Astrocyte of the hippocampus (primary cell): ENCODE measurements at places on chromosomes 3 and 15.

DNA sequence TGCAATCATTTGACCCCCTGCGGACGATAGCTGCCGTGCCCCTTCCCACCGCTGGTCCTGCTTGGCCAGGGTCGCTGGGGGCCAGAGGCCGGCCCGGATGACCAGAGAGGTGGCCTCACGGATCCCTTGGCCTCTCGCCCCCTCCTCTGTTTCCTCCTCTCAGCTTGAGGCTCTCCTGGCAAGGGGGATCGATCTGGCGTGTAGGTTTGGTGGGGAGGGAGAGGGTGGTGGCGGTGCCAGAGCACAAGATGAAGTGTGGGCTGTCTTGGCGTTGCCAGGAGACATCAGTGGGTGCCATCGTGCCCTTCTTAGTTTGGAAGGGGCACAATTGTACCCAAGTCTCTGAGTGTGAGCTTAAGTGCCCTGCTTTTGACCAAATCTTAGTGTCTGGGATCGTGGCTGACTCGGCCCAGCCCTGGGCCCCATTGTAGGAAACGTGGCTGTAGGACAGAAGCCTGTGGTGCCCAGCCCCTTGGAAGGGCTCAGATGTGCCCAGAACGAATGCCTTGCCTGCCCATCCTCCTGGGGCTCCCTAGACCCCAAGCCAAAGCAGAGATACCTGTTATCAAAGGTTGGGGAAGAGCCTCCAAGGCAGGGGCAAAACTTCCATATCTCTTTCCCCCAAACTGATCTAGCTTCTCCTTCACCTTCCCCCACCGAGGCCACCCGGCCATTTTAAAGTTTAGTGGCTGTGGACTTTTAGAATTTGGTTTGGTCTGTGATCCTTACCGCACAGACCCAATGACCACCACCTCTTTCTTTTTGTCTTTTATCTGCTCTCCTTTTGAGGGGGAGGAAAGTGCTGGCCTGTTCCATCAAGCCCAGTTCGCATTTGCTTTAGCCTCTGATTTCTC is 14.4 kb downstream of the NR2F2 start:
- DNase-seq = no peak

DNA sequence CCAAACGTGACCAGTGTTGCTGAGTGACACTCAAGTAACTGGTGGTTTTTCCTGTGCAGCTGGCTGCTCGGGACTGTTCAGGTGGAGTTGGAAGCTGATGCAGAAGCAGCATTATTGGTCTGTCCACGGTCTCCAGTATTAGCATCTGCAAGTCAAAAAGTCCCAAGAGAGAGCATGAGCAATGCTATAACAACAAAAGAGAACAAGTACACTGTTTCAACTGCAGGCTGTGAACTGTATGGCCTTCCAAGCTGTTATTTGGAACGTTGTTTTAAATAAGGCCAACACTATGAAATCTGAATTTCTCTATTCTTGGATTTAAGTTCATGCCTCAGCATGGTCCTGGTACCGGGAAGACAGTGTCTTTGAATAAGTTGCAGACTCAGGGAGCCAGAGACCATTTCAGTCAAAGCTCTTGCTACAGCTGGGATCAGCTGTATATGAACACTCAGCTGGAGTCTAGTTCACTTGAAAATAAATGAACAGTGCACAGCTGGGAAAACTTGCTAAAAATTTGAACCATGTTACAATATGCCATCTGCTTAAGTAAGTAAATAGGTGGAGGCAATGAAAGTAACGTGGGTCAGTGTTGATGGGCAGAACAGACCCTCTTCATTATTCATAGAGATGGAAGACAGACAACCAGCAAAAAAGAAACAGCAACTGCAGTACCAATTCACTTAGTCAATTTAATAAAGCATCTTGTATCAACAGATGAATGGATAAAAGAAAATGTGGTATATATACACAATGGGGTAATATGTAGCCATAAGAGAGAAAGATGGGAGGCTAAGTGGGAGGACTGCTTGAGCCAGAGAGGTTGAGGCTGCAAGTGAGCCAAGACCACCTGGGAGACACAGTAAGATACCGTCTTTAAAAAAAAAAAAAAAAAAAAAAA is 45.1 kb downstream of the NR1I2 start:
- no peak for DNase-seq

DNA sequence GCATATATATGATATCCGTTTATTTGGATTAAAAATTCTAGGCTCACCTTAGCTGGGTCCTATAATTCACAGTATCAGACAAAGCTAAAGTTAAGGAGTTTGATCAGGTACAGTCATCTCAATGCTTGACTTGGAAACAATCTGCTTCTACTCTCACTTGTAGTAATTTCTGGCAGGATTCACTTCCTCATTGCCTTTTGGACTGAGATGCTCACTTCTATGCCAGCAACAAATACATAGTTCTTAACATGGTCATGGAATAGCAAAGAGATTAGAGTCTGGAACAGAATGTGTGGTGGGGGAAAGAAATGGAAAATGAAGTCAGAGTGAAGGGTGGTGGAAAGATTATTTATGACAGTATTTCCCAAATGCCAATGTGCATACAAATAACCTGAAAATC is 693.6 kb downstream of the CADM2 start:
- DNase-seq = peak; percentile 13

- no peak for DNase-seq
These were observed 5.6 kb upstream of the SRPRB start for GRCh38 chr3:133799794-133800585.

DNA sequence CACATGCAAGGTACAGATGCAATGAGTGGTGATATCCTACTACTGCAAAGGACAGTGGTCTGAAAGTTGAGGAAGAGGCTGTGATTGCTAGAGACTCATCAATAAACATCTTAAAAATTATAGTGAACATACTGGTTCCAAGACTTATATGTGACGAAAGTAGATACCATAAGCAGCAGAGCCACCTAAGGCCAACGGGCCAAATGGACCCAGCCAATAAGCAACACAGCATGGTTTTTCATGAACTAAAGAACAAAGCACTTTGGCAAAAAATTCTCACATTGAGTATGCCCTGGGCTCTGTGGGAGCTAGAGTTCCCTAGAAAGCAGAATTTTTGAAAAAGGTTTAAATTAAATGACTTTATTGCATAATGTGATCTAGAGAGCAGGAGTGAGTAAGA is 272.1 kb downstream of the SI start:
- no peak for DNase-seq

- no peak for DNase-seq
These were observed 138.2 kb upstream of the ZNF385D start for GRCh38 chr3:21889166-21889565.

GRCh38 chr15:45759936-45760335 is 125.1 kb downstream of the SQOR start:
- no peak for DNase-seq

GRCh38 chr3:153928851-153929250 is 192.3 kb upstream of the ARHGEF26 start:
- no peak for DNase-seq

DNA sequence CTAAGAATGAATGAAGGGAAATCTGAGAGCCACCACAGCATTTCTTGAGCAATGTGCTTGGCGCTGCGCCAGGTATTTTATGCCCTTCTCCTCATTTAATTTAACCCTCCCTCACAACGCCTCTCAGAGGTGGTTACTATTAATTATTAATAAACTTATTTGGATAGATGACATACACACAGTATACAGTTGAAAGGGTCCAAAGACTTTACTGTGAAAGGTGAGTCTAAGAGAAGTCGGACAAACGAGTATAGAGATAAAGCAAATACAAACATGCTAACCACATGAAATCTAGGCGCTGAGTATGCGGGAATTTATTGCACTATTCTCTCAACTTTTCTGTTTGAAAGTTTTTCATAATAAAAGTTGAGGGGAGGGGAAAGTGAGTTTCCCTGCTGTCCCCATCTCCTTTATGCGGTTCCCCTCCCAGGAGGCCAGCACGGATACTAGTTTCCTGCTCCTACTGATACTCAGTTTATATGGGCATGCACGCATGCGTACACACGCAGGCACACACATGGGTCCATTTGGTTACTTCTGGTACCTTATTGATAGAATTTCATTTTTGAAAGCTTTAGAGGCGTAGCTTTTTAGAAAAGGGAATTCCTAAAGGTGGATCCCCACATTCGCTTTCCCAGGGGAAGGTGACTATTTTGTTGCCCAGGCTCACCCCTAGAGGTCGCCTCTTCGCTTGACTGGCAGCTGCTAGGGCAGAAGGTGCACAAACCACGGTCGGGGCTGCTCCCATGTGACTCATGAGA is 28.5 kb upstream of the KCTD6 start:
- DNase-seq = peak; percentile 91

GRCh38 chr3:160097478-160097877 is 108.8 kb downstream of the IL12A start:
- no peak for DNase-seq

DNA sequence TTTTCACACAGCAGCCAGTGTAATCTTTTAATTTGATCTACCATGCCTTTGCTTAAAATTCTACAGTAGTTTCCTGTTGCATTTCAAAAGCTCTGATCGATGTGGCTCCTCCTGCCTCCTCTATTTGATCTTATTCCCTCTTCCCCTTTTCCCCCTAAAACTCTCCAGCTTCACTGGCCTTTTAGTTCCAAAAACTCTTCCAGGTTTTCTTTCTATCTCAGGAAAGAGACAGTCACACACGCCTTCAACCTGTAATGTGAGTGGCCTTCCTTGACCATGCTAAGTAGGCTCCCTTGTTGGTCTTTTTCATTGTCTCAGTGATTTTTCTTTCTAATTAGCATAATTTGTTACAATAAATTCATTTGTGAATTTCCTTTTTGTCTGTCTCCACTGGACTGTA is 985 bp downstream of the TEX9 start:
- DNase-seq = peak; percentile 2

GRCh38 chr3:124007186-124007585 is 15.3 kb upstream of the ROPN1 start:
- no peak for DNase-seq

DNA sequence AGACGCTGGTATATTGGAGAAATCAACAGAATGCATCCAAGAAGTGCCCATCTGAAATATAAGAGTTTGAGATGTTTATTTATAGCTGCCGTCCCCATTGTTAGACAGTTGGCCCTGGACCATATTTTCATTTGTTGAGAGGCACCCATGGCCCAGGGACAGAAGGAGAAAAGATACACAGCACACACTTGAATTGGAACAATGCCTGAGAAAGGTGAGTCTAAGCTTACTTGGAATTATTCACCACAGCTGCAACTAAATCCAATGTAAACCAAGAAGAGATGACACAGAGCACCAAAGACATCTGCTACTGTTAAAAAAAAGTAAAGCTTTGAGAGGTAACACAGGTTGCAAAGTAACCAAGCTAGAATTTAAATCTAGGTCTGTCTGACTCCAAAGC is 525.5 kb upstream of the NAALADL2 start:
- DNase-seq = no peak

DNA sequence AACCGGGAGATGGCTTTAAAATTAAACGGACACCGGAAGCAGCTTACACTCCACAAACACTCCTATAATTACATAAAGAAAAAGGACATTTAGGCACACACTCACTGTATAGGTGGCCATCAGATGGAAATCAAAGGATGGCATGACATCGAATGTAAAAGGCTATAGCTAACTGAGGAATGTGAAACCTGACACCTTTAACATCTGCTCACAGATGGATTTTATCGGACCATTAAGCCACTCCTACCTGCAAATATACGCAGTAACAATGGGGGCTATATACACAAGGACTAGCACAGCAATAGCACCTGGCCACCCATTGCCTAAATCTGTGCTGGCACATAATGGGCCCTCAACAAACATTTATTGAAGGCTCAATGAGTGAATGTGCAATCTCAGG is 14.5 kb upstream of the RBSN start:
- no peak for DNase-seq

DNA sequence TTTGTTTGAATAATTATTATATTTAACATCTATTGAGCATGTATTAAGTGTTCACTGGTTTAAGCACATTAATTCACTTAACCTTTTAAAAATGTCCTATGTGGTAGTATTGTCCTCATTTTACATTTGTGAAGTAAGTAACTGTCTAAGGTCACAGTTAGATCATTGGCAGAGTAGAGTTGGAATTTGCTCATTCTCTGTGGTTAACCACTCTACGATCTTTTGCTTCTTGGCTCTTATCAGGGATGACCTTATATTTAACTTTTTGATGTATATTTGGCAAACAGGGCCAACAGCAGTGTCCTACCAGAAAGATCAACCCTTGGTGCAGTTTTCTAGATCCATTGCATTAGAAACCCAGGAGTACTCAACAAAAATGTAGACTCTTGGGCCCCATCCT is 34.0 kb downstream of the PXK start:
- no peak for DNase-seq

DNA sequence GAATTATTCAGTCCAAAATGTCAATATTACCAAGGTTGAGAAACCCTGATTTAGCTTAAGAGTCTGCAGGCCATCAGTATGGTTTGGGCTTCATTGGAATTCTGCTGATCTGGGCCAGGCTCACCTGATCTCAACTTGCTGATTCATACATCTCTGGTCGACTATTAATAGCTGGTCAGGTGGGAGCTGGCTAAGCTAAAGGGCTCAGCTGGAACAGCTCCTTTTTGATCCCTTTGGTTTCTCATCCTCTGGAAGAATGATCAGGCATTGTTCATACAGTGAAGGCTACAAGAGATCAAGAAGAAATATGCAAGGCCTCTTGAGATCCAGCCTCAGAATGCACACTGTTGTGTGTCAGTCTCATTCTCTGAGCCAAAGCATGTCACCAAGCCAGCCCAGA is 123.3 kb upstream of the MME start:
- no peak for DNase-seq

- no peak for DNase-seq
These were observed 80.6 kb downstream of the MYLK start for GRCh38 chr3:123803521-123803920.

DNA sequence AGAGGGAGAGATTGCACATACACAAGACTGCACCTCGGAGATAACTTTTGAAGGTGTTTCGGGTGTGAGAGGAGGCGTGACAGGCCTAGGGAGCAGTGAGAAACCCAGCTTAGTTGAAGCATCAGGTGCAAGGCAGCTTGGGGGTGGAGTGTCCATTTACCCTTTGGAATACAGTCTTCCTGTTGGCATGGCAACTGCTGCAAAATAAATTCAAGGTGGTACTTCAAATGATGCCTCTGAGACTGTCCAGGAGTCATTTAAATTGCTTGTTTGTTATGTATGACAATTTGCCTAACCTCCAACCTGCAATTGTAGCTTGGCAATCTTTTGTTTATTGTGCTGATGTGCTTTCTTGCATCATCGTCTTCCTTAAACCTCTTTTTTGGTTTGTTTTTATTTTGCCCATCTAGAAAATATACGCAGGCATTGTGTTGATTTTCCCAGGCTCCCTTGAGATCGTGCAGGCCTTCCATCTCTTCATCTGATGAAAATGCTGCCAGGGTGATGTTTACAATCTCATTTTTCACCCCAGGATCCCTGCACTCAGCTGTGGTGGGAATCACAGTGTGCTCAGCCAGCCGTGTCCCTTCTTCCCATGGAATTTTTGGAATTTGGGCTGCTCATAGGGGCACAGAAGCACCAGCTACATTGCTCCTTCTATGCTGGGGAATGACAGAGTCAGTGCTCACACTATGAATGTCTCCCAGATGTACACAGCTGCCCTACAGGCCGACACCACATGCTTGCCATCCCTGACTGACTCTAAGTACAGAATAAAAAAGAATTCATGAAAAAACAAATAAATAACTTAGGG is 583.1 kb upstream of the CFAP20DC start:
- DNase-seq = peak; percentile 56
